ENCODE measurements at places on chromosomes 11 and 22. TPM values are rescaled to one million over a fixed set of nuclear protein-coding genes. Genes with fewer than 3 reads are reported as not detected.

Gene PGM2L1
- 4.2 TPM for polyA plus RNA-seq

Gene APOA5
- not detected for polyA plus RNA-seq

Gene TSGA10IP
- polyA plus RNA-seq, result 0.18 TPM

Gene PRG3
- 0.94 TPM for polyA plus RNA-seq

Gene GRAMD4
- polyA plus RNA-seq, result 20.5 TPM

Gene MOV10L1
- 0.87 TPM for polyA plus RNA-seq

Gene IFITM10
- polyA plus RNA-seq, result 0.27 TPM

Gene OR9Q2
- not detected for polyA plus RNA-seq

Gene MISFA
- 5.4 TPM for polyA plus RNA-seq

Gene ROM1
- polyA plus RNA-seq, result 3.0 TPM

Gene MS4A6A
- 15.0 TPM for polyA plus RNA-seq

Gene CLCF1
- polyA plus RNA-seq, result 5.2 TPM

Gene MFNG
- 10.6 TPM for polyA plus RNA-seq

Gene TYR
- polyA plus RNA-seq, result 0.14 TPM

Gene MS4A6E
- not detected for polyA plus RNA-seq

Gene HTR3A
- not detected for polyA plus RNA-seq

Gene OR51I1
- not detected for polyA plus RNA-seq

Gene ACR
- 0.46 TPM for polyA plus RNA-seq

Gene RIBC2
- 6.9 TPM for polyA plus RNA-seq

Gene STIP1
- polyA plus RNA-seq, result 204 TPM

Gene GNAZ
- 6.4 TPM for polyA plus RNA-seq

Gene RAB30
- polyA plus RNA-seq, result 7.1 TPM

All from right renal pelvis (tissue), 4 donors.